ENCODE measurements at places on chromosomes 13 and 19. TPM values are rescaled to one million over a fixed set of nuclear protein-coding genes. Genes with fewer than 3 reads are reported as not detected.

The HSD17B14 gene
- polyA plus RNA-seq = 78.1 TPM

DNA sequence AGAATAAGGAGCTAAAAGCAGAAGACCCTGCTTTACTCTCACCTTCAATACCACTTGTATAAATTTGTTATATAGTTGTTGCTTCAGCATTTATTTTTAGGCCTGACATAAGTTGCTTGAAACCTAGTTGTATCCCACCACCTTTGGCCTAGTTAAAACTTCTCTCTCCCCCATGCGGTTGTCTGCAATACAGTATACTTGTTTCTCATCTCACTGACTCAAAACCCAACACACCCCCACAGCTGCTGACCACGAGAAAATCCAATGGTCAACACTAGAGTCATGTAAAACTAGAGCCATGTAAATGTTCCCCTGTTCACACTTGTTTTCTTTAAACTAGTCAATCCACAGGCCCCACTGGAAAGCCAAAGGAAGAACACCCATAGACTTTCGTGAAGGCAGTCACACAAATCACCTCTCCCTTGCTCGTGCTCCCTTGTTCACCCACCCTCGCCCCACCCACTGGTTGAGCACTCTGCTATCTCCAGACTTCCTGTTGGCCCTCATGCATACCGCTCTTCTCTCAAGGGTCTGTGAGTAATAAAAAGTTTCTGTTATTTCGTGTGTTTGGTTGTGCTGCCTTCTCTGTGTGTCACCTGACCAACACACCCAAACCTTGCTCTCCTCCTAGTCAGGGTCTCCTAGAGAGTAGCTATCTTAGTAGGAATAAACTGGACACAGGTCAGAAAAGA lies 12.9 kb upstream of the CCDC169 start:
- DNase-seq = no peak

- no peak for DNase-seq
These were observed 36.3 kb downstream of the COL4A2 start for GRCh38 chr13:110343241-110343865.

DNA sequence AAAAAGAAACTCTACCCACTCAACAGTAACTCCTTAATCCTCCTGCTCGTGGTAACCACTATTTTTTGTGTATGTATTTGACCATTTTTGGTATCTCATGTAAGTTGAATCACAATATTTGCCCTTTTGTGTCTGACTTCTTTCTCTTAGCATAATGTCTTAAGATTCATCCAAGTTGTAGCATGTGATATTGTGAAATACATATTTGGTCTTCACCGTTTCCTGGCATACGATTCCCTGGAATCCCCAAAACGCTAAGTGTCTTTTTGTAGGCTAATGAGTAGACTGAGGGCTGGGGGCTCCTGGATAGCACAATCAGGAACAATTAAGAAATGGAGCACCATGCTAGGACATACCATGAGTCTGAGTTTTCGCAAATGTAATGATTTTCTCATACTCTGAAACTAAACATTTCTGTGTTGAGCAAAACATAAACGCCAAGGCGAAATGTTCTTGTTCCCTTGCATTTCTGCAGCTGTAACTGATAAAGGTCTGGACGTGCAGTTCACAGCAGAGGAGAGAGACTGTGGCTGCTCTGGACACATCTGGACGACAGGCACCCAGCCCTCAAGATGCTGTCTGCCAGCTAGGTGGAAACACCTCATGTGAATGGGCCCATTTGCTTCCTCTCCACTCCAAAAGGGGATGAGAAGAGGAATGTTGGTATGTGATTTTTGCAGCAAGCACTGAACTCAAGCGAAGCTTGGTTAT lies 38.4 kb downstream of the BRD4 start:
- no peak for DNase-seq

DNA sequence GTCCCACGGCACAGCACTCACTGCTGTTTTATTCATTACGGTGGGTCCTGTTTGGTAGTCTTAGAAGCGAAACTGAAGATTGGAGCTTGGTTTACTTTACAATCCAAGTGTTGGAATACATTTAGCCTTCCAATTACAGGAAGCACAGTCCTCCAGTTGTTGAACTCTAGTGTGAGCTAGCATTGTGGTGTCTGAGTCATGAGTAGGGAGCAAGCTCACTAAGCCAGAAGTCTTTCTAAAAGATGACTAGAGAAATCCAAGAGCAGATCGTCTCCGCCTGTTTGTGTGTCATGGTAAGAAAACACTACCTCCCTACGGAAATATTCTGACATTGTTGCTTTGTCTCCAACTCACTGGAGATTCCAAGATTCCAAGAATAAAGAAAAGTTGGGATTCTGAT lies 10.1 kb upstream of the SHISA2 start:
- DNase-seq = peak; percentile 11

DNA sequence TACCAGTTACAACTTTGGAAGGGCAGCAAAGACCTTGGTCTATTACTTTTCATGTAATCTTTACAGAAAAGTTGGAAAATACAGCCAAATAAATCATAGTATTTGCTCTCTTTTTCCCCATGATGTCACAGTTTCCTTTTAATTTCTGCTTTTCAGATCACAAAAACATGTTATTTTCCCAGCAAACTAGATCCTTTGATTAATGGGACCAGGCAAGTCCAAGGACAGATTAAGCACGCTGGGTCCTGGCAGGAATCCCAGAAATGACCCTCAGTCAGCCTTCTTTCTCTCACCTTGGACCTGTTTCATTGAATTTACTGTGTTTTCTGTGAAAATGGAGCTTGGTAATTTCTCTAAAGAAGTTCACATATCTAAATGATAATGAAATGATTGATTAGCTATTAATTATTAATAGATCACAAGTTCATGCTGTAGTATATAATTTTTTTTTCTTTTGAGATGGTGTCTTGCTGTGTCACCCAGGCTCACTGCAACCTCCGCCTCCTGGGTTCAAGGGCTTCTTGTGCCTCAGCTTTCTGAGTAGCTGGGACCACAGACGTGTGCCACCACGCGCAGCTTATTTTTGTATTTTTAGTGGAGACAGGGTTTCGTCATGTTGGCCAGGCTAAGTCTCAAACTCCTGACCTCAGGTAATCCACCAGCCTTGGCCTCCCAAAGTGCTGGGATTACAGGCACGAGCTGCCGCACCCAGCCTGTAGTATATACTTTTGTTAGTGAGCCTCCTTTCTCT lies 16.0 kb downstream of the SPATA13 start:
- DNase-seq = no peak

GRCh38 chr13:39347926-39348901 lies 254.8 kb downstream of the LHFPL6 start:
- DNase-seq = no peak

- DNase-seq = no peak
These were observed 957 bp upstream of the CCDC194 start for GRCh38 chr19:17394891-17395415.

DNA sequence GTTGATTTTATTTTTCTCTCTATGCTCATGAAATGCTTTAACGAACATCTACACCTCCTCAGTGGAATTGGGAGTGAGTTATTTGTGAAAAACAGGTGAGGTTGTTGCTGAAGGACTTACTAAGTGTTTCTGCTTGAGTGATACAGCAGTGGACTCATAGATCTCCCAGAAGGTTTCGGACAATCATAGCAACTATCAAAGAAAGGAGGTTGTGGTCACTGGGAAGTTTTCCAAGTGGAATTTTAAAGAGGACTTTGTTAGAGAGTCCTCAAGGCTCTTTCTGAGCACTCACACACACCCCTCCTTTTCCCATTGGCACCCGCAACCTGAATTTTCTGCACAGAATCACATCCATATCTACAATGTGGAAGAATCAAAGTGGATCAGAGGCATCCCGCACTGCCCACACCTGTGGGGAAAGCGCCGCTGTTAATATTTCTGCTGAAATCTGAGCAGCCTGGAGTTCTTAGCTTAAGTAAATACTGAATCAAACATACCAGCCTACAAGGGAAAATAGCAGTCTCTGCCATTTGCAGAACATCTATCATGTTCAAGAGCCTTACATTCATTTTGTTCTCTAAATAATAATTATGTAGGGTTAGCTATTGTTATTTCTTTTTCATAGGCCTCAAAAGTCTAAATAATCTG lies 719.4 kb downstream of the DIAPH3 start:
- DNase-seq = no peak

The VSTM2B gene
- 8.3 TPM for polyA plus RNA-seq

DNA sequence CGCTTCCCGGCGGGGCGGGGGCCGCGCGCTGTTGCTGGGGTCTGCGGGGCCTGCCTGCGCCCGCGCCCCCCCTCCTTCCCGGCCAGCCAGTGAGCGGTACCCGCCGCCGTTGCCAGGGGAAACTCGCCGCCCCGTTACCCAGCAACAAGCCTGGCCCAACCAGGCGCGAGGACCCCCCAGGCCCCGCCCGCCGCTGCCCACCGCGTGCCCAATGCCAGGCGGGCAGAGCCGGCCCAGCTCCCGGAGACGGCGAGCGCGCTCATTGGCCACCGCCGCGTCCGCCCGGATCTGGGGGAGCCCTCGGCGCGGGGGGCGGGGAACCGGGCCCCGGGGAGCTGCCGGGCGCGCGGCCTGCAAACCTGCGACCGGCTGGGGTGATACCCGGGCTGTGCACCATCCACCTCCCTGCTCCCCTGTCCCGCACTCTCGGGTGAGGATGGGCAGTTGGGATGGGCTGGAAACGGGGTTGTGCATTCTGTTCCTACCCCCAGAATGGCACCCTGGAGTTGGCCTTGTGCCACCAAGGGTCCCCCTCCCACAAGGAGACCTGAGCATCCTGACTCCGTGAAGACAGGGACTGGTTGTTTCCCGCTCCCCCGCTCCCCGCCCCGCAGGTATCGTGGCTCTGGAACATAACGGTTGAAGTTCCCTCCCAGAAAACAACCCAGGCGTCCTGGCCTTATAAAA lies 8.8 kb upstream of the BBC3 start:
- no peak for DNase-seq

DNA sequence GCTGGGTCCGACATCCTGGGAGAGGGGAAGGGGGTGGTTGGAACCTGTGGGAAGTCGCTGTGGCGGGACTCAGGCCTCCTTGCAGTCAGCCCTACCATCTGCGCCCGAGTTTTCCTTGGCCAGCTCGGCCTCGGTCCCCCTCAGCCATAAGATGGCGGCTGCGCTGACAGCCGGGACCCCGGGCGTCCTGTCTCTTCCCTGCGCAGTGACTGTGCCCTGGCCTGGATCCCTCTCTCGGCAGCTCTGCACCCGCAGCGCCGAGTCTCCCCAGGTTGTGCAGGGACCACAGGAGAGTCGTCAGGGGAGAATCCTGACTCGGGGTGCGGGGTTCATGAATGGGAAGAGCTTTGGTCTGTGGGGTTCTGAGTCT lies 345 bp downstream of the ZNF257 start:
- peak; percentile 5 for DNase-seq

- DNase-seq = no peak
These were observed 143.4 kb downstream of the URI1 start for GRCh38 chr19:30085394-30085793.

The KLK1 gene
- 23.1 TPM for polyA plus RNA-seq

DNA sequence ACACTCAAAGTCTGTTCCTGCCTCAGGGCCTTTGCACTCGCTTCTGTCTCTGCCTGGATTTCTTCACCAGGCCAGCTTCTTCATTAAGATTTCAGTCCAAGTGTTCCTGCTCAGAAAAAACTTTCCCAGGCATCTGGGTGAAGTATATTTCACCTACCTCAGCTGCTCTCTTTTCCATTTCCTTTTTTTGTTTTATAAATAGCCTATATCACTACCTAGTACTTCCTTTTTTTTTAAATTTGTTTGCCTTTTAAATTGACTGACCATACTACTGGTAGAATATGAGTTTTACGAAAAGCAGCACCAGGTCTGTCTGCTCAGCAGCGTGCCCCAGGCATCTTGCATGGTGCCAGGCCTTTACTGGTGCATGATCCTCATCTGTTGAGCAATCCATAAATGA lies 1064.4 kb downstream of the UQCRFS1 start:
- DNase-seq = no peak

DNA sequence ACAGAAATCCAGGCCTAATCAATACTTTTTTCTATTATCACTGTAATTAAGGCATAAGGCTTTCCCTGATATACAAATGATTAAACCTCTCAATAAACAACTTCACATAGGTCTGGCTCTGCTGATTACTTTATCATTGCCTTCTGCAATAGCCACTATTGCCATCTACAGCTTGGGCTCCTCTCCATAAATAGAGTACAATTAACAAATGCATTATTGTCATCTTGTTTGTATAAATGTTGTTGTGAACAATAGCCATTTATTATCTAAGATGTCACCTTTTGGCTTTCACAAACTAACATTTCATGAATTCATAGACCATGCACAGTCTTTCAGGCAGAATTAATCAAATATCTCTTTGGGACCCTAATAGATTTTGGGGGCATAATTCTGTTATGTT lies 53.3 kb downstream of the NHLRC3 start:
- no peak for DNase-seq

- DNase-seq = no peak
These were observed 28.2 kb downstream of the VSTM1 start for GRCh38 chr19:54035215-54036178.

GRCh38 chr13:72072261-72072660 lies 205.3 kb upstream of the DACH1 start:
- DNase-seq = no peak

- DNase-seq = no peak
These were observed 2.2 kb upstream of the DUS3L start for GRCh38 chr19:5793188-5793587.

The SMIM44 gene
- 1.6 TPM for polyA plus RNA-seq

The LRRC25 gene
- 3.1 TPM for polyA plus RNA-seq

DNA sequence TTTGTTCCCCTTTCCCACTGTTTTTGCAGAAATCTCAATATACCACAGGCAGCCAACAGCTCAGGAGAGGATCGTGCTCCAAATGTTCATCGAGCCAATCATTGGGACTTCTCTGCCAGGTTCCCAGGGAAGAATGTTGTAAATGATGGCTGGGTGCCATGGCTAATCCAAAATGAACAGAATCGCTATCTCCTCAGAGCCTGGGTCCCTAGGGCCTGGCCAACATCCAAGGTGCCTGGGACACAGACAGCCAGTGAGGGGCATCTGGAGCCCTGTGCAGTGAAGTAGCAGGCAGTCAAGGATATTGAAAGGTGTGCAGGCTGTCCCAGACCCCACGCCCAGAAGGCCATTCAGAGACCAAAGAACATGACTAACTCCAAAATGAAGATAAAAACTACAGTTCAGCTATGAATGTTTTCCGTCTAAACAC lies 37.8 kb downstream of the BRD4 start:
- DNase-seq = no peak

GRCh38 chr19:55695511-55696290 lies 20.7 kb downstream of the EPN1 start:
- no peak for DNase-seq

- DNase-seq = no peak
These were observed 63.2 kb downstream of the RAB20 start for GRCh38 chr13:110498327-110498726.

DNA sequence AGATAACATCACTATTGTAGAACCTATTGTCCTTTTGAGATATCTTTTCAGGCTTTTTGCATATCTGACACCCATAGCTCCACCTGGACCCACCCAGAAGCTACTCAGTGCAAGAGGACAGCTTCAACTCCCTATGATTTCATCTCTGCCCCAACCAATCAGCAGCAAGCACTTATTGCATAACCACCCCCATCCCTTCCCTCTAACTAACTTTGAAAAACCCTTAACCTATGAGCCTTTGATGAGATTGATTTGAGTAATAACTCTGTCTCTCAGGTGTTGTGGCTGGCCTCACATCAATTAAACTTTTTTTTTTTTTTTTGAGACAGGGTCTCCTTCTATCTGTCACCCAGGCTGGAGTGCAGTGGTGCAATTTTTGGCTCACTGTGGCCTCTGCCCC lies 13.4 kb upstream of the MTRF1 start:
- DNase-seq = peak; percentile 8

Data from large intestine (tissue), 12 donors.